ENCODE measurements at places on chromosomes 16 and 17.
A peak's percentile ranks its signal among the peaks of the same experiment; 100 is the strongest.

DNA sequence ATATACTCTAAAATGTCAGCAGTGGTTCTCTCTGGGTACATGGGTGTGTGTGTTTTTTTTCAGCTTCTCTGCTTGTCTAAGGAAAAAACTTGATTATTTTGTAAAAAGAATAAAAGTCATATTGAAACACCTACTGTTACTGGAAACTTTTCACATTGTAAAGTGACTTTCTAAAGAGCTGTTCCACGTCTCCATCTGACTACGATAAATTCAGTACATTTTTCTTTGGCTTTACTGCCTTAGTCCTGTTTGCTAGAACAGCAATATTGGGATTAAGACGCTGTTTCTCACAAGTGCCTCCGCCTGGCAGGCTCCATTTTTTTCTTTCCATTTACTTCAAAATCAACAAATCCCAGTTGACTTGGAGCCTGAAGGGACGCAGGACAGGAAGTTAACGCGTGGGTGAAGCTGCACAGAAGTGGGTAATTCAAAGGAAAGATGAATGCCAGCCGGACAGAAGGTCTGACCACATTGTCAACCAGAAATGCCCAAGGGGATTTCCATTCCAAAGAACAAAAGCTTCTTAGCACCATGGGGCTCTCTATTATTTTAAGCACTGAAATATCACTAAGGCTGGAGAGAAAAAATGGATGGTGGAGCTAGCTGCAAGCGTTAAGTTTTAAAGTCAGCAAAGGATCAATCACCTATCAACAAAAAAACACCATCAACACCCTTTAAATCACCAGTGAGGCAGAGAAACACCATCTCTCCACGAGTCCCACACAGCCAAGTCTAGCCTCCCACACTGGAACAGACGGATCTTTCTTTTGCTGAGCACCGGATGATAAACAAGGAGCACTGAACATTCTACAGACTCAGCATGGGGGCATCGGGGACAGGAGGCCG lies 8.4 kb downstream of the GLOD4 start:
- no peak for DNase-seq

GRCh38 chr16:80158766-80159165 lies 382.0 kb upstream of the DYNLRB2 start:
- no peak for DNase-seq

GRCh38 chr17:31750578-31750977 lies 108.5 kb downstream of the COPRS start:
- no peak for DNase-seq

DNA sequence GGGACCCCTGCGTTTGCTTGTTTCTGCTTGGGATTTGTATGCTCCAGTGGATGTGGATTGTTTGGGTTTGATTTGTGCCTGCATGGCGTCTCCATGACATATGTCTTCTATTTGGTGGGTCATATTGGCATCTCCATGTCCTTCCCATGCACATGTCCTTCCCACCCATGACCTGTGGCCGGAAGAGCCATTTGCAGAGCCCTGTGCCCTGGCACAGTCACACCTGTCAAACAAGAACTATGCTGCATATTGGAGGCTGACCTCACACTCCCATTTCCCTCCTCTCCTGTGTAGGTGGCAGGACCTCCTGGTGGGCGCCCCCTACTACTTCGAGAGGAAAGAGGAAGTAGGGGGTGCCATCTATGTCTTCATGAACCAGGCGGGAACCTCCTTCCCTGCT lies 15.8 kb downstream of the ITGA3 start:
- DNase-seq = no peak

- DNase-seq = peak; percentile 44
These were observed 14.0 kb upstream of the DPEP1 start for GRCh38 chr16:89599451-89599858.

GRCh38 chr17:57875290-57876022 lies 25.6 kb upstream of the MRPS23 start:
- DNase-seq = peak; percentile 88

DNA sequence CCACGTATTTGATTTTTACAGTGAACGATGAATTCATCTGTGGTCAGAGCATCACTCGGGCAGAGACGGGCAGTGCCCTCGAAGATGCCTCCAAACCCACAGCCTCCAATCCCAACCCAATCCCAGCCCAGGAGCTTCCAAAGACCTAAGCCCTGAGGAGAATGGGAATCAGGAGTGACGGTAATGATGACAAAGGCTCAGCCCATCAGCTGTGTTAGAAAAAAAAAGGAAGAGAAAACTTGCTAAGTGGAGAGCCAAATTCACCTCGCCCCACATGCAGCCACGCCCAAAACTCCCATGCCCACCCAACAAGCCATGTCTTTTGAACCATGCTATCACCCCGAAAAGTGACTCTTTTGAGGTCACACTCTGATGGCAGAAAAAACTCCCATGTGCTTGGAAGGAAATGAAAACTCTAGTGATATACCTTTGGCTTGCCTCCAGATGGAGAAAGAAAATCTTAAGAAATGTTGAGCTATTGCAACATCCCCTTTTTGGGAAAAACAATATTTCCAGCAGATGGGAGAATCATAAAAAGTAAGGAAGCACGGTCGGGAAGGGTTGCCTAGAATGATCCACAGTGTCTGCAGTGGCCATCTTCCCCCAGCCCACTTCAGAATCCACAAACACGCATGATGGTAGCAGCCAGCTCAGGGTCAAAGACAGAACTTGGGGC lies 37.7 kb downstream of the XYLT1 start:
- DNase-seq = no peak

- DNase-seq = no peak
These were observed 24.6 kb upstream of the BRD7 start for GRCh38 chr16:50393416-50393815.

DNA sequence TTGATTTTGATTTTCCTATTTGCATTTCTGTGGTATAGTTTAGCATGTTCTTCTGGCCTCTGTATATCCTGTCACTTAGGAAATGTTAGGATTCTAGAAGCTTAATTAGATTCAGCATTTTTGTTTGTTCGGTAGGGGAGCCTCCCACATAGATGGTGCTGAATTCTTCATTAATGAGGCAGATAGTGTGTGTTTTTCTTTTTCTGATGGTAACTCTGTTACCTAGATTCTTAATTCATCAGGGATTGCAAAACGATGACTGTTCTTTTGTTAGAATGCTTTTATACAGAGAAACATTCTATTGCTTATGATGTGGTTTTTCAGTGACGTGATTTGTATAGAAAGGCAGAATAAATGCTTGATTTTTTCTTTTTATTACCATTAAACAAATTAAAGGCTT lies 19.0 kb downstream of the BANP start:
- no peak for DNase-seq

GRCh38 chr17:74343526-74344284 lies 17.7 kb downstream of the KIF19 start:
- no peak for DNase-seq

- DNase-seq = no peak
These were observed 402.1 kb upstream of the ERCC4 start for GRCh38 chr16:13517841-13518240.

DNA sequence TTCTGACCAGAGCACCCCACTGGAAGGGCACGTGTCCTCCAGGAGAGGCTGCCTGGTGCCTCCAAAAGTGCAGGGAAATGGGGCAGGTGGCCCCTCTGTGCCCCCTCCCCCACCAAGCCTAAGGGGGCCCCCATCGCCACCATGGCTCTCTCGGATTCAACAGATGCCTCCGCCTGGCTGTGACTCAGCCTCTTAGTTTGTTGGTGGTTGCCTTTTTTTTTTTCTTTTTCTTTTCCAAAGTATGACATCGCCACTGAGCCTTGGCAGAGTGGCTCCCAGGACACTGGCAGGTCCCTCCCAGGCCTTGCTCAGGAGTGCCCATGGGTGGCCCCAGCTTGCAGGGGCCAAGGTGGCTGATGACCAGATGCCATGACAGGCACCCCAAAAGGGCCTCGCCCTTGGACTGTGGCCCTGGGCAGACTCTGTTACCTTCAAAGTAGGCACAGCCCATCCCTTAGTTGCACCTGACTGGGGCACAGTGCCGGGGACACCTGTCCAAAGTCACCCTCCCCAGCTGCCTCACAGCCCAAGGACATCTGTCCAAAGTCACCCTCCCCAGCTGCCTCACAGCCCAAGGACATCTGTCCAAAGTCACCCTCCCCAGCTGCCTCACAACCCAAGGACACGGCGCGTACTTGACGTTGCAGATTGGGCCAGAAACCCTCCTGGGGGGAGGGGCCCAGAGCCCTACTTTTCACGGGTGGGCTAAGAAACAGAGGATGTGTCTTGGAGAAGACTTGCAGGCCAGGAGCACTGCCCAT lies 29.6 kb downstream of the NPTX1 start:
- no peak for DNase-seq

DNA sequence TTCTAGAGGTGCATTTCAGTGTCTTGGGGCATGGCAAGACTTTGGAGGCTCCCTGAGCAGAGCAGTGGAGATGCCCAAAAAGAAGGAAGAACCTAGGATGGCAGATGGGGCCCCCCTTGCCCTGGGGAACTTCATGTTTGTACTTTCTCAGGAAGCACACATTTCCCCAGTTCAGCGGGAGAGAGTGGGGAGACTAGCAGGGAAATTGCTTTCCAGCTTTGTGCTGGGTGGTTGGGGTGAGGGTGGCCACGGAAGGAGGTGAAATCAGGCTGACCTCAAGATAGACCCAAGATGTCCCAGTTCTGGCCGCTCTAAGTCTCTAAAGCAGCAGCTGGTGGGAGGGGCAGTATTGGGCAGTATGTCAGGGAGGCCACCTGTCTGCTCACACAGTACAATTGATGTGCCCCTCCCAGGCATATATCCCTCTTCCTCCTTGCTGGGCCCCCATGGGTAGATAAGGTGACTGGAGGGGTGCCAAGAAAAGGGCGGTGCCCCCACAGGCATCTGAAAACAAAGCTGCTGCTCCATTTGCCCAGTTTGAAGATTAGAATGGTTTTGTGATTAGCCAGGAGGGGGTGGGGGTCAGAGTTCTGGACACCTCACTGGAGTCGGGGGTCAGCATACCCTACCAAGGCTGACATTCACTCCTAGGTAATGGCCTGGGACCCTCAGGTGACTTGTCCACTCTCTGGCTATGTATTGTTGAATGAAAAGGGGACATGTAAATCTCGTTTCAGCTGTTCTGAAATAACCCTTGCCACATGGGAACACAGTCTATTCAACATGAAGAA lies 17.1 kb upstream of the NAGLU start:
- no peak for DNase-seq

- no peak for DNase-seq
These were observed 709 bp downstream of the RAB34 start for GRCh38 chr17:28716740-28717577.

- no peak for DNase-seq
These were observed 163.3 kb downstream of the PRKCA start for GRCh38 chr17:66465701-66466100.

- no peak for DNase-seq
These were observed 919 bp upstream of the CBX1 start for GRCh38 chr17:48102043-48102750.

GRCh38 chr17:55233840-55234239 lies 30.9 kb upstream of the HLF start:
- DNase-seq = no peak

GRCh38 chr17:58570758-58571157 lies 56.3 kb upstream of the MTMR4 start:
- DNase-seq = no peak

GRCh38 chr16:56424404-56424764 lies 961 bp downstream of the AMFR start:
- DNase-seq = no peak

GRCh38 chr16:4501071-4501478 lies 24.9 kb downstream of the HMOX2 start:
- no peak for DNase-seq

- no peak for DNase-seq
These were observed 110.2 kb downstream of the COPRS start for GRCh38 chr17:31748881-31749280.

DNA sequence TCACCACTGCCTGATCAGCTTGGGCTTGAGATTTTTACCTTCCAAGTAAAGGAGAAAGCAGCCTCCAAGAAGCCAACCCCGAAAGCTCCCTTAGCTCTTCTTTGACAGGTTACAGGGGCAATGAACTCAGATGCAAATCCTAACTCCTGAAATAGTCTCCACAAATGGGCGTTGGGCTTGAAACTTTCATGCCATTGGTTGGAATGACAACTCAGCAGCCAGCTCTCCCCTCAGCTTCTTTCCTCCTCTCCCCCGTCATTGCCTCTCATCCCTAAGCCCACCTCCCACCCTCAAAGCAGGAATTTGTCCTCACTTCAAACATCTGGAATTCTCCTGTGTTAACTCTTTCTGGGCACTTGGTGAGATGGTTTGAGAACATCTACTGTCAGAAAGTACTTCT lies at the start of gene TAT:
Gene TAT, minus strand, starts transcription at position 122 of the 400 bp plus-strand sequence. CDS start 677 bp downstream, outside the sequence.
- DNase-seq = no peak

DNA sequence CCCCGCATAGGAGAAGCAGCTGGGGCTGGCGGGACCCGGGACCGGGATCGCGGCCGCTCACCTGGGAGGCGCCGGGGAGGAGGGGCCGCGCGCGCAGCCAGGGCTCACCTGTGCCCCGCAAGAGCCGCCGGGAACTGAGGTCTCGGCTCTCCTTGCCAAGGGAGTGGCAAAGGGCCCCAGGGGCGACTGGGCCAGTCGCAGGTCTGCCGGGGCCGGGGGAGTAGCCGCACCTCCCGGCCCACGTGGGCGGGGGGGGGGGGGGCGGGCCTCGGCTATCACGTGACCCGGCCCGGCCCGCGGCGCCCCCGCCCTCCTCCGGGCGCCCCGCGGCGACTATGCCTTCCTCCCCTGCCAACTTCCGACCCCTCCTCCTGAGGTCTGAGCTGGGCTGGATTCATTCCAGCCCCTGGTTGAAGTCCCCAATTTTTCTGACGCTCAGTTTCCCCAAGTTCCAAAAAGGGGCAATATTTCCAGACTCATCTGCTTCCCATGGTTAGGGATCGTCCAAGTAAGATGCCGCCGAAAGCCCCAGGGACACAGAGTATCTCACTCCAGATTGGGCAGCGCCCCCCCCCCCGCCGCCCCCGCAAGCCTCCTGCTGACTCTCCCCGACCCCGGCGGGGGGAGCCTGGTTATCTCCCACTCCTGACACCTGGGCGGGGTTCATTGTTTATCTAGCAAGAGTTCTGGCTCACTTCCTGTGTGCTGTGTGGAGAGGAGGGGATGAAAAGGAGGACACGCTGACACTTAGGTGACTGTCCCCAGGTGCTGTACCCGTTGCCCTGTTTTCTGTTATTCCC lies at the start of gene TMC6:
Gene TMC6, minus strand, starts transcription at position 205 of the 800 bp plus-strand sequence. CDS start 1,923 bp downstream, outside the sequence.
- DNase-seq = peak; percentile 91

DNA sequence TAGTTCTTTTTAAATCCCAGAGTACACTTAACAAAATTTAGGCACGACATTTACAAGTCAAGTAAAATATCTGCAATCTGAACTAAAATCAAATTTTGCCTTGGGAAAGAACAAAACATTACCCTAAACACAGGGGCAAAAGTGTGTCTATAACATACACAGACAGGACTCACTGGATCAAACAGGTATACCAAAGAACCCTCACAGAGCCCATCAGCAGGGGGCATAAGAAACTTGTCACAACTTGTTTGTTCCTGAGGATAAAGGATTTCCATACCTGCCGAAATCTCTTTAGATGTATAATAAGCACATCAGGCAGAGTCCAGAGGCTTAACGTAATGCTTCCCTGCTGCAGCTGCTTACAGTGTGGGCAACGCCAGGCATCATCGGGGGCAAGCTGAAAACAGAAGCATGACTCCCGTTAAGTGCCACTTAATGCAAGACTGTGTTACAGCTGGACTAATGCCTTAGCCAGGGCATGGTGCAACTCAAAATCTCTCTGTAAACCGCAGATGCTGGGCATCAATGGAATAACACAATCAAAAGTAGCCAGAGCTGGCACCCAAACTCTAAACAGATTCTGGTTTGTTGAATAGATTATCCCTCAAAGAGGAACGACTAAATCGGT lies 67.0 kb downstream of the USP31 start:
- no peak for DNase-seq

GRCh38 chr16:3188675-3188924 lies 596 bp downstream of the OR1F1 start:
- no peak for DNase-seq

All from MM.1S (cell line).